ENCODE measurements at places on chromosomes 5 and 9. TPM values are rescaled to one million over a fixed set of nuclear protein-coding genes. Genes with fewer than 3 reads are reported as not detected.

RORB gene
- 2.0 TPM for total RNA-seq

BAG1 gene
- 23.3 TPM for total RNA-seq

WNT8A gene
- not detected for total RNA-seq

ENTREP1 gene
- total RNA-seq = under 0.01 TPM

PCDHGB6 gene
- total RNA-seq = 3.7 TPM

ADAMTSL1 gene
- total RNA-seq = 37.5 TPM

EQTN gene
- total RNA-seq = not detected

SPATA31C1 gene
- total RNA-seq = not detected

GARNL3 gene
- total RNA-seq = 0.63 TPM

MLANA gene
- total RNA-seq = not detected

SPATA9 gene
- 0.47 TPM for total RNA-seq

PCDHA1 gene
- total RNA-seq = under 0.01 TPM

IL17B gene
- not detected for total RNA-seq

DMGDH gene
- 5.1 TPM for total RNA-seq

ANKRD31 gene
- 0.09 TPM for total RNA-seq

SOHLH1 gene
- not detected for total RNA-seq

LRRC26 gene
- not detected for total RNA-seq

SHC3 gene
- 20.9 TPM for total RNA-seq

PCDHA5 gene
- 0.09 TPM for total RNA-seq

ASPN gene
- 11.2 TPM for total RNA-seq

ANKRD20A1 gene
- total RNA-seq = 0.16 TPM

SEC61B gene
- 56.4 TPM for total RNA-seq

Measured in bronchial smooth muscle cell (primary cell).